ENCODE measurements at places on chromosomes 11 and 22. TPM values are rescaled to one million over a fixed set of nuclear protein-coding genes. Genes with fewer than 3 reads are reported as not detected.

GRCh38 chr11:11607772-11608171 lies 14.0 kb downstream of the GALNT18 start:
- no peaks in the 10 kb centered on the region for H3K27me3 ChIP-seq
- H3K4me3 ChIP-seq = no peak overlapping the region
- no peak for DNase-seq
- peaks cover 2% of the 10 kb centered on the region for H3K4me1 ChIP-seq

The APOL5 gene
- polyA plus RNA-seq = 0.19 TPM

DNA sequence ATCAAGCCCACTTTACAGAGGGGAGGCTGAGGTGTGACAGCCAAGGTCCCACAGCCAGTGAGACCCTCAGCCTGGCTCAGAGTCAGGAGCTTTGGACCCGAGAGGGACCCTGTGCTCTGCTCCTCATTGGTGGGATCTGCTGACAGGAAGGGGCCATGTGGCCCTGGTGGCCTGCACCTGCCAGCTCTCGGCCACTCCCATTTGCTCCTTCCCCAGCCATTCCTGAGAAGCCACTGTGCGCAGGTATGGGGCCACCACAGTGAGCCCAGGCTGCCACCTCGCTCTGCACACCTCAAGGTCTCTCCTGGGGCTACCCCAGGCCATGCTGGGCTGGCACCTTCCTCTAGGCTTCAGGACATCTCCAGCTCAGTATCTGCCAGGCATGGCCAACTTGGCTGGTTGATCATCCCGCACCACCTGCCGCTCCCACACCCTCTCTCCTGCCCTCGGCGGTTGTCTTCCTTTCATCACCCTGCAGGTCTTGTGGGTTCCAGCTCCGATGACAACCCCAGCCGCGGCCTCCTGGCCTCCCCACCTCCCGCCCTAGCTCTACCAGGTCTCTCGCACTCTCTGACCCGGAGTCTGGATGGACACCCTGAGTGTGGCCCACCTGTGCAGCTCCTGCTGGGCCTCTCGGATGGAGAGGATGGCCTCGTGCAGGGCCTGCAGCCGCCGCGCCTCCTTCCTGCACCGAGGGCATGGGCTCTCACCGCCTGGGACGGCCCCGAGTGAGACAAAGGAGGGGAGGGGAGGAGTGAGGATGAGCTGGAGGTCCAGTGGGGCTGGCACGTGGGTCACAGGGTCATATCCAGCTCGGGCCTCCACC lies 32.2 kb upstream of the CARS1 start:
- no peak overlapping the region for H3K4me3 ChIP-seq
- no peaks in the 10 kb centered on the region for H3K4me1 ChIP-seq
- H3K36me3 ChIP-seq = peaks cover 40% of the 10 kb centered on the region

- peaks cover 23% of the 10 kb centered on the region for H3K36me3 ChIP-seq
- H3K4me1 ChIP-seq = peaks cover 5% of the 10 kb centered on the region
- peak; percentile 67 for DNase-seq
- H3K27me3 ChIP-seq = no peaks in the 10 kb centered on the region
Measured at GRCh38 chr22:31272522-31273446, 19.5 kb downstream of the PIK3IP1 start.

GRCh38 chr11:125990244-125990643 lies 44.4 kb downstream of the VSIG10L2 start:
- no peak overlapping the region for H3K27ac ChIP-seq
- no peaks in the 10 kb centered on the region for H3K27me3 ChIP-seq
- peak; percentile 67 for DNase-seq
- H3K4me1 ChIP-seq = peaks cover 2% of the 10 kb centered on the region
- no peak overlapping the region for H3K4me3 ChIP-seq

DNA sequence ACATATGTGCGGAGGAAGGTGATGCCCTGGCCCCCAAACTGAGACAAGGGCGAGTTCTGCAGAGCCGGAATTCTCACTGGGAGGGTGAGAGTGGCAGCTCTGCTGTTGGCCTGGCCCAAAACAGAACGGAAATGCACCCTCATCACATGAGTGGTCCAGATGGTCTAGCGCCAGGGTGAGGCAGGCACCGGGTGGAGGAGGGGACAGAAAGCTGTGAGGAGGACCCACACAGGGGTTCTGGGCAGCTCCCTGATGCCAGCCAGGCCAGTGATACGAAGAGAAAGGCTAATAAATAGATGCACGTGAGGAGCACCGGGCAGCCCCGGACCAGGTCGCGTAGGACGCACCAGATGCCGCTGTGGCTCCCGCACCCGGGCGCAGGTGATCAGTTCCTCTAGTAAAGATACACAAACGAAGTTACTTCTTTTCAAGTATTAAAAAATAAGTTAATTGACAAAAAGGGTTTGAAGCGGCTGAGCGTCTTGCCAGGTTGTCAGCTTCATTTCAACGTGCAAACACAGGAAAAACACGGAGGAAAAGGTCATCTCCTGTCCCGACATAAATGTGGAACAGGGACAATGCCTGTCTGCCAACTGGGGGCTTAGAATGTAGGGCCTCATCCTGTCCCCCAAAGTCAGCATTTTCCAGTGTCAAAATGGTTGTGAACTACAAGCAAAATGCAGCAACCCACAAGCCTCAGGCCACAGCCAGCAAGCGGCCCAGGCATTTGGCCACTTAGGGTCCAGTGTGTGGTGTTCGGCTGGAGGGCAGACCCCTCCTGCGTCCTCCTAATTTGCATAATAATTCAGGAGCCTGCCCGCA lies 15.3 kb upstream of the BID start:
- no peaks in the 10 kb centered on the region for H3K4me1 ChIP-seq
- no peak for DNase-seq
- H3K27ac ChIP-seq = no peak overlapping the region
- H3K4me3 ChIP-seq = no peak overlapping the region

DNA sequence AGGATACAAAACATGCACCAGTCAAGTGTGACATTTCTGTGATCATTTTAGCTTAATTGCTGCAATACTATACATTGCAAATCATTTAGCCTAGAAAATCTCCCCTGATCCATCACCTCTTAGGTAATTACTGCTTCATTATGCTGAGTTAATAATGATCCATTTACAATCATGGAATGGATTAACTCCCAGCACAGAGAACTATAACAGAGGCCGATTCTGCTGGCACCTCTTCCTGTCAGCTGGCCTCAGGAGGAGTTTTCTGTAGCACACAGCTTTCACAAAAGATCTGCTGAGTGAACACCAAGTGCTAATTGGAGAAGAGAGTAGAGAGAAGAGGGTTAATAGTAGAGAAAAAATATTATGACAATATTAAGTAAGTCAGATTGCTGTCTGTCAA lies 591.8 kb upstream of the KIRREL3 start:
- no peak overlapping the region for H3K4me3 ChIP-seq
- DNase-seq = no peak
- no peaks in the 10 kb centered on the region for H3K27me3 ChIP-seq
- H3K4me1 ChIP-seq = no peaks in the 10 kb centered on the region

The SHISAL1 gene
- polyA plus RNA-seq = 0.83 TPM

GRCh38 chr11:6557761-6558674 lies 45.4 kb downstream of the RRP8 start:
- no peak overlapping the region for H3K4me3 ChIP-seq
- H3K27me3 ChIP-seq = no peaks in the 10 kb centered on the region
- no peak for DNase-seq
- no peak overlapping the region for H3K27ac ChIP-seq

DNA sequence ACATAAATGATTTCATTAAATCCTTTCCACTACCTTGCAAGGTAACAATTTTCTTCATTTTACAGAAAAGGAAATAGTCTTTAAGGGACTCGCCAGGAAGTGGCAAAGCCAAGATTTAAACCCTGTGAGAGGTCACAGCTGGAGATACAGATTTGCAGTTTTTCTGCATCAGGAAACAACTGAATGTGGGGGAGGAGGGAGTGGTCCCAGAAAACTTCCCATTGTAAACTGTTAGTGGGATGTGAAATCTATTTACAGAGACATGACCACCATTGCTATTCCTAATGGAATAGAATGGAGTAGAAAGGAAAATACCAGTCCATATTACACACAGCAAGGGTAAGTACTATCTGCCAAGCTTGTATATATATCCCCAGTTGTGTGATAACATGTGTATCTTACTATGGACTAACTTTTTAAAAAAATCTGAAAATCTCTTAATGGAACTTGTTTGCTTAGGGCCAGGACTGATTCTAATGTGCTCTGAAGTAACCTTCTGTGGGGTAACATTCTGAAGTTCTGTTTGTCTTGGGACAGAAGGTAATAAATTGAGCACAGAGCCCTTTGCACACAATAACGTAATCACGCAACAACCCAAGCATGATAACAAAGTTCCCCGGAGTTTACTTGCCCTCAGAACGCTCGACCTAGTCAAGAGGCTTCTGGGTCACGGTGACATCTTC lies 10.9 kb upstream of the TSKU start:
- 0 out of 2 replicates have a peak, but pooled peaks cover 1% of the 10 kb centered on the region for H3K27me3 ChIP-seq
- peak overlapping the region; percentile 85 for H3K27ac ChIP-seq
- H3K4me1 ChIP-seq = peaks cover 40% of the 10 kb centered on the region
- DNase-seq = peak; percentile 50
- H3K36me3 ChIP-seq = no peaks in the 10 kb centered on the region

GRCh38 chr11:17564687-17565042 lies 17.6 kb downstream of the OTOG start:
- no peak overlapping the region for H3K4me3 ChIP-seq
- no peak for DNase-seq
- no peaks in the 10 kb centered on the region for H3K27me3 ChIP-seq
- H3K4me1 ChIP-seq = no peaks in the 10 kb centered on the region
- H3K36me3 ChIP-seq = no peaks in the 10 kb centered on the region

- DNase-seq = no peak
- no peaks in the 10 kb centered on the region for H3K27me3 ChIP-seq
- no peaks in the 10 kb centered on the region for H3K36me3 ChIP-seq
- H3K4me3 ChIP-seq = no peak overlapping the region
- peaks cover 46% of the 10 kb centered on the region for H3K4me1 ChIP-seq
Measured at GRCh38 chr11:3161309-3161708, 3.8 kb downstream of the OSBPL5 start.

The KRTAP5-10 gene
- not detected for polyA plus RNA-seq

DNA sequence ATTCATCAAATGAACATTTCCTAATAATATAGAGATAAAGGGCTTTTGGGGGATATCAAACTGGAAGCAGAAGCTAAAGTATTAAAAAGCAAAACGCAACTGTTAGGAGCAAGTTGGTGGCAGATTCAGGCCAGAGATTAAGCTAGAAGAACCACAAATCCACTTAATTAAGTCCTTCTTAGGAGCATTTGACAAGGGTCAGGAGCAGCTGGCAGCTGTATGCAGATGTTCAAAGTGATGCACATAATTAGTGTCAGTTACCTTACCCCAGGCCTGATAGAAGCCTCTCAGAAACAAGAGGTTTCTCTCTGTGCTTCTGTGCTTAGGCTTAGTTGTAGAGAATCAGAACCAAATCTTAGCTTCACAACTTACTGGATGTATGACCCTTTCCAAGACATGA lies 546.5 kb upstream of the ANO5 start:
- H3K4me1 ChIP-seq = no peaks in the 10 kb centered on the region
- no peak overlapping the region for H3K4me3 ChIP-seq
- no peak for DNase-seq
- H3K27me3 ChIP-seq = no peaks in the 10 kb centered on the region

DNA sequence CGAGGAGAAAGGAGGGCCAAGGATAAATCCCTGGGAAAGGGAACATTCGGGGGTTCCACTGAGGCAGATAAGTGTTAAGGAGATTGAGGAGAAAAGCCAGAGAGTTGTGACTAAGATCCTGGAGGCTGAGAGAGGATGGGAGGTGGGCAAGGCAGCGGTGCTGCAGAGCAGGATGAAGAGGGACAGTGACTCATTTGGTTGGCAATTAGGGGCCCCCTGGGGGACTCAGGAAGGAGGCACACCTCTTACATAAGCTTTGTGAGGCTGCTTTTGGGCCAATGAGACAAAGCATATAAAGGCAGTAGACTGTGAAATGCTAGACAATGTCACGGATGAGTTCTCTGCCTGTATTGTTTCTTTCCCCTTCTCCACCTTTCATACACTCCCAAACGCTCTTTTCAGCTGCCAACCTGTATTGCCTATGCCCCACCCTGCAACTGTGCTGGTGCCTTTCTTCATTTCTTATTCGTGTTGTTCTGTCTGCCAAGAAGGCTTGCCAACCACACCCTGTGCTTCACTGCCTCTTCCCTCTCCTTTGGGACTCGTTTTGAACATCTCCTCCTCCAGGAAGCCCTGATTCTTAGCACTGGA lies 246.8 kb upstream of the KIRREL3 start:
- H3K4me3 ChIP-seq = no peak overlapping the region
- no peaks in the 10 kb centered on the region for H3K36me3 ChIP-seq
- peaks cover 1% of the 10 kb centered on the region for H3K27me3 ChIP-seq
- no peak overlapping the region for H3K27ac ChIP-seq
- no peaks in the 10 kb centered on the region for H3K4me1 ChIP-seq
- DNase-seq = no peak

DNA sequence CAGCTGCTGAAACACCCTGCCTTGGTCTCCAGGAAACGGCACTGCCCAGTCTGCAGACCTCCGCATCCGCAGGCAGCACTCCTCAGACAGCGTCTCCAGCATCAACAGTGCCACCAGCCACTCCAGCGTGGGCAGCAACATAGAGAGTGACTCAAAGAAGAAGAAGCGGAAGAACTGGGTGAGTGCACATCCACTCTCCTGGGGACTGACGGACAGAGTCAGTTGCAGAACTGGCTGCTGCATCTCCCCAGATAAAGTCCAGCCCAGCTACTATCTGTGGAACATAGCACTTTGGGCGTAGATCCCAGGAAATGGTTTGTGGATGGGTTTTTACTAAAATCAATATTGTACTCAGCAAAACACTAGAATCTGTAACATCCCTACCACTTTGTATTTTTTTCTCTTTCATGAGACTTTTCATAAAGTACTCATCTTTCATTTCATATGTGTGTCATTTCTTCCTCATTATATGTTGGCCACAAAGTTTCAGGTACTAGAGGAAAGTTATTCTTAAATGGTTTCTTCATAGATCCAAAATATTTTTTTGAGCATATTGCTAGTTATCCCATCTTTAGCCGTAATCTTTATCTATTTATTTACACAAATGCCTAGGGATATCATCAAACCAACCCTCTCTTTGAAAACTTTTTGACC lies 80.1 kb downstream of the DBX1 start:
- peaks cover 38% of the 10 kb centered on the region for H3K36me3 ChIP-seq
- H3K27ac ChIP-seq = no peak overlapping the region
- no peak overlapping the region for H3K4me3 ChIP-seq
- DNase-seq = no peak
- no peaks in the 10 kb centered on the region for H3K4me1 ChIP-seq

Measured in IMR-90 (cell line).